Myocyte (in vitro differentiated cells): ENCODE measurements at places on chromosomes 5 and 9.
A peak's percentile ranks its signal among the peaks of the same experiment; 100 is the strongest.

GRCh38 chr5:6543346-6543730, 89.5 kb downstream of the NSUN2 start:
- no peak for DNase-seq

GRCh38 chr9:123425261-123425821, 69.3 kb downstream of the CRB2 start:
- no peak for DNase-seq

DNA sequence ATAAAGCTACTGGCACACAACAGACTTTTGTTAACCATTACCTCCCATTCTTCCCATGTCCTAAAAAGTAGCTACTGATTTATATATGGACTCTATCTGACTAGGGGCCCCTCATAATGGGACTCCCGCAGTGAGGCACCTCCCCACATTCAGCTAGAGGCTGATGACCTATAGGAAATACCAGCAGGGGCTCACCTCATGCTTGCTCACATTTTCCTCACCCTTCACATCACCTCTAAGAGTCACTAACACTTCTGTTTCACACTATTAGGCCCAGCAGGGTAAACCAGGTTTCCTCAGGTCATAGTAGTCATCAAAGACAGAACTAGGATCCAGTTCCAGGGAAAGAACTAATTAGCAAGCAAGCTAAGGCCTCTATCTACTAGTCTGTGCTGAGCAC, 60.7 kb downstream of the PRELID2 start:
- no peak for DNase-seq

- peak; percentile 60 for DNase-seq
Observed at GRCh38 chr5:65262649-65263059, 219.1 kb downstream of the ADAMTS6 start.

GRCh38 chr5:102289251-102289899, 6.7 kb downstream of the SLCO4C1 start:
- DNase-seq, result no peak
